PC-9 (cell line): ENCODE measurements at places on chromosomes 1 and 21. TPM values are rescaled to one million over a fixed set of nuclear protein-coding genes. Genes with fewer than 3 reads are reported as not detected.

DNA sequence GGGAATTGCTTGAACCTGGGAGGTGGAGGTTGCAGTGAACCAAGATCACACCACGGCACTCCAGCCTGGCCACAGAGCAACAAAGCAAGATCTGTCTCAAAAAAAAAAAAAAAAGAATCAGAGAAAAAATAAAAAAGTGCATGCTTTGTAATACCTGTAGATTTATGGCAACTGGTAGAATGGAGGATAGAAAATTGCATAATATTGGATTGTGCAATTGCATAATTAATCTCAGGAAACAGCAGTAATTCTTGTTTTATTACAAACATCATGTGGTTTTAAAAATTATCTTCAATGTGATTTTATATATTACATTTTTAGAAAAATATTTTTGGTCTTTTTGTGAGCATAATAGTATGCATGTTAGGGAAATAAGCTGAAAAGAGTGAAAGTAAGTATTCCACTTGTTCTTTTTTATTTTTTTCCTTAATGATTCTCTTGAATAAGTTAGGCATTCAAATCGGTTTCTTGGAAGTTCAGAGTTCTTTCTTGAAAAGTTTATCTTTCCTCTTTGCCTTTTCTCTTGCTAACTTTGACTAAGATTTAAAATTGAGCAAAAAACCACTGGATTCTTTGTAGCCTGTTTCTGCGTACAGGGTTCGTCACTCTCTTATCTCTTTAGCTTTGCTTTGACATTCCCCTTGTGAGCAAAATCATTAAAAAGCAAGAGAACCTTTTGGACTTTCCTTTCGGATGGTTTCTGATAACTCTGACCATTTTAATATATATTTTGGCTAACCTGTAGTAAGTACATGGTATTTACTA, 127.5 kb upstream of the ADAMTS5 start:
- no peaks in the 10 kb centered on the region for H3K4me1 ChIP-seq
- no peaks in the 10 kb centered on the region for H3K27me3 ChIP-seq
- H3K27ac ChIP-seq: no peak overlapping the region

DNA sequence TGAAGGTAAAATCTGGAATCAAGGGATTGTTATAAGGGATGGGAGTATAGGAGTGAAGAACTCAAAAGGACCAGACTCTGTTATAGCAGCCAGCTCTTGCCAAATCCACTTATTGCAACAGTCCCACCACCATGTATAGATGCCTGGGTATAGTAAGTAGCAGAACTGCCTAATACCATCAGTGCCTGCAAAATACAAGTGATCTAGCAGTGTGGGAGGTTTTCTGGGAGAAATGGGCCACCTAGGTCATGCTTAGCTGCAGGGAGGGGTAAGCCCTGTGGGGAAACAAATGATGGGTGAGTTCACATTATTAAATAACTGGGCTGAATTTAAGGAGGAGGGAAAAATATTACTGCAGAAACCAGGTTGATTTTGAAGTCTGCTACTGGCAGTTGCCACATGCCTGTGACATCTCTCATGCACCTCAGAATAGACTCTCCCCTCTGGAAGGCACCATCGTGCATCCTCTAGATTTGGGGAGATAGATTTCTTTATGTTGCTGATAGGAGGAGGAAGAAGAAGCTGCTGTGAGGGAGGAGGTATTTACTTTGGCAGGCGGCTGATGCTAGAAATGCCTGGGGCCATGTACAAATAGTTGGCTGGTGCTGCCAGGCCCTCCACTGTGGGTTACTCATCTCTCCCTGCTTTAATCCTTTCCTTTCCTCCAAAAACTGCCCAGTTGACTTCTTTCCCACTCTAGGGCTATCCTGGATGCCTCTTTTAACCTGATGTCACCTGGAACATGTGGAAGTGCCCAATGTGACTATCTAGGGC, 27.5 kb downstream of the HLX start:
- H3K4me3 ChIP-seq: no peak overlapping the region
- DNase-seq: peak; percentile 57
- no peaks in the 10 kb centered on the region for H3K36me3 ChIP-seq
- H3K27ac ChIP-seq: no peak overlapping the region

DNA sequence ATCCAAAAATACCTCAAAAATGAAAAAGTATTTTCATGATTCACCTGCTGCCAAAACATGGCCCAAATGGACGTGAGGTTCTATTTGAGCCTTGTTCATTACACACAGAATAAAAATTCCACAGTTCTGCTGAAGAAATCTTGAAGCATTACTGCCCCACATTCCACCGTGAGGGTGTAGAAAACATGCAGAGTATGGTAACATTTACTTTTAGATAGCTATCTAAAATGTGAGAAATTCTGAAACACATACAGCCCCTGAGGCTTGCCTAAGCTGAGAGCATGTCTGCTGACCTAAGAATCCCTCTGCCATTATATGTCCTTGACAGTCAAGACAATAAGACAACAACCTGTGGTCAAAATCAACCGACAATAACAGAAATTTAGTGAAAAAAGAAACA, 186.5 kb downstream of the DSCAM start:
- no peaks in the 10 kb centered on the region for H3K27me3 ChIP-seq
- no peaks in the 10 kb centered on the region for H3K4me1 ChIP-seq
- H3K36me3 ChIP-seq: no peaks in the 10 kb centered on the region
- DNase-seq: no peak
- H3K27ac ChIP-seq: no peak overlapping the region
- H3K4me3 ChIP-seq: no peak overlapping the region

DNA sequence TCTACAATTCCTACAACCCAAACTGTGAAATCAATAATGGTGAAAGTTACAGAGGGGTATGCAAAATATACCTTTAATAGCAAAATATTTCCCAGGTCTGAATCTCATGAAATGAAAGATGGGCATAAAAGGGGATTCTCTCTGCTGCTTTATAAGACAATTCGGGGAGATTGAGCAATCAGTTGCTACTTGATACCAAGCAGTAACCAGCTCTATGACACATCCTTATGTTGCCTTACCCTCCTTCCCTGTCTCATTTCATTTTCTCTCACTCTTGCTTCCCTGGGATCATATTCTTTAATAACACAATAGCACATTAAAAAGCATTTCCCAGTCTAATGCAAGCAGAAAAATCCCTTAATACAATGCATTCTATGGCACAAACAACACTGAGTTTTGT, 29.0 kb downstream of the ZSWIM5 start:
- H3K36me3 ChIP-seq: 0 out of 2 replicates have a peak, but pooled peaks cover 3% of the 10 kb centered on the region
- no peak for DNase-seq
- H3K27ac ChIP-seq: no peak overlapping the region
- no peaks in the 10 kb centered on the region for H3K27me3 ChIP-seq
- no peak overlapping the region for H3K4me3 ChIP-seq

GRCh38 chr1:233843525-233844204, 60.8 kb upstream of the SLC35F3 start:
- H3K4me3 ChIP-seq: no peak overlapping the region
- no peaks in the 10 kb centered on the region for H3K36me3 ChIP-seq
- no peaks in the 10 kb centered on the region for H3K4me1 ChIP-seq
- no peak overlapping the region for H3K27ac ChIP-seq

- DNase-seq: no peak
- H3K4me1 ChIP-seq: peaks cover 99% of the 10 kb centered on the region
- no peaks in the 10 kb centered on the region for H3K27me3 ChIP-seq
These were observed 9.6 kb downstream of the TAGLN2 start for GRCh38 chr1:159915571-159916241.

GRCh38 chr1:119686661-119687060, 25.1 kb upstream of the PHGDH start:
- H3K27me3 ChIP-seq: no peaks in the 10 kb centered on the region
- peak overlapping the region; percentile 82 for H3K27ac ChIP-seq
- peak; percentile 99 for DNase-seq
- H3K36me3 ChIP-seq: no peaks in the 10 kb centered on the region
- H3K4me3 ChIP-seq: peak overlapping the region; percentile 17; the same call in 1 of the 2 replicates
- peaks cover 47% of the 10 kb centered on the region for H3K4me1 ChIP-seq

Gene NUF2
- 21.6 and 33.3 TPM in 2 replicates for total RNA-seq

GRCh38 chr1:51661081-51661518, 44.2 kb downstream of the OSBPL9 start:
- H3K4me3 ChIP-seq: peak overlapping the region; percentile 19; the same call in 1 of the 2 replicates
- no peaks in the 10 kb centered on the region for H3K27me3 ChIP-seq
- H3K4me1 ChIP-seq: peaks cover 32% of the 10 kb centered on the region
- peak; percentile 27 for DNase-seq
- 0 out of 2 replicates have a peak, but pooled peaks cover 15% of the 10 kb centered on the region for H3K36me3 ChIP-seq
- peak overlapping the region; percentile 57 for H3K27ac ChIP-seq

Gene SAMSN1
- 0.41 TPM in 1 of 2 replicates, not detected in the other for total RNA-seq

GRCh38 chr1:100076744-100077143, 56.0 kb downstream of the SASS6 start:
- DNase-seq: no peak
- H3K27ac ChIP-seq: no peak overlapping the region
- no peak overlapping the region for H3K4me3 ChIP-seq
- H3K36me3 ChIP-seq: peaks cover 47% of the 10 kb centered on the region

Gene DDX20
- 8.4 and 8.9 TPM in 2 replicates for total RNA-seq

GRCh38 chr1:157829210-157829609, 9.3 kb upstream of the FCRL1 start:
- H3K4me3 ChIP-seq: no peak overlapping the region
- peaks cover 14% of the 10 kb centered on the region for H3K27me3 ChIP-seq
- H3K4me1 ChIP-seq: no peaks in the 10 kb centered on the region
- no peaks in the 10 kb centered on the region for H3K36me3 ChIP-seq
- no peak overlapping the region for H3K27ac ChIP-seq

Gene CELA3B
- not detected in 2 replicates for total RNA-seq

Gene AMY1C
- total RNA-seq: not detected in 2 replicates

DNA sequence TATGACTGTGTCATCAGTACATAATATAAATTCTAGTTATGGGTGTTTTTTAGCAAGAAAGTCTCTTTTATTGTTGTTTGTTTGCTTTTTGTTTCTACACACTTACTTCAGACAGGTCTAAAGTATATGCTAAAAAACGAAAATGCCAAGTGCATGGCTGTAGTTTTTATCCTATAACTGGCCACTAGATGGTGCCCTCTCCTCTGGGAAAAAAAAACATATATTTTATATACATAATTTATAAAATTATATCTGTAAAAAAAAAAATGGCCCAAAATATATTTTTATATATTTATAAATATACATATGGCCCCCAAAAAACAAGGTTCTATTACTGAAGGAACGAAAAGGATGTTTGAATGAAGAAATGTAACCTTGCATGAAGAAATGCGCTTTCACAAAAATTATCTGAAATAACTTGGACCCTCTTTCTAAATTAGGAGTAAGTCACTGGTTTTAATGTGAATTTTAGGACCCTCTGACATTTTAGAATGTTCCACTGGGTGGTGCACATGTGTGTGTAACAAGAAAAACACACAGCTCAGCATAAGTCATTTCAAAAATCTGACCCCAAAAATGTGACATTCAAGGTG, 93.5 kb downstream of the TTLL7 start:
- H3K36me3 ChIP-seq: no peaks in the 10 kb centered on the region
- no peak for DNase-seq
- peaks cover 17% of the 10 kb centered on the region for H3K4me1 ChIP-seq
- no peak overlapping the region for H3K27ac ChIP-seq
- no peaks in the 10 kb centered on the region for H3K27me3 ChIP-seq

DNA sequence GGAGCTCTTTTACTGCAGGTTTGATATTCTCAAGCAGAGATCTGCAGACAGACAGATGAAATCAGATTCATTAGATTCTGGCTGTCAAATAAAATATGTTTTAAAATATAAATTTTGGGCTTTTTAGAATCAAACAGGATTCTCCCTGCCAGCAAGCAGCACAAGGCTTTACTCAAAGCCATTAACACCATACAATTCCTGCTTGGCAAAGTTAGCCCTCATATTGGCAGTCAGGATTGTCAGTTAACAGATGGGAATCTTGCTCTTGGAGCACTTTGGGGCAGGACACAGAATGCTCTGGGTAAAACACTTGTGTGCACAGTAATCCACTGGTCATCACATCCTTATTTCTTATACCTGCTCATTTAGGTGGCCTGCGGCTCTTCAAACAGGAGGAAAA, 560.6 kb upstream of the BEND5 start:
- H3K4me3 ChIP-seq: no peak overlapping the region
- no peak overlapping the region for H3K27ac ChIP-seq
- no peaks in the 10 kb centered on the region for H3K27me3 ChIP-seq
- peaks cover 8% of the 10 kb centered on the region; the same call in 1 of the 2 replicates for H3K4me1 ChIP-seq
- DNase-seq: no peak
- no peaks in the 10 kb centered on the region for H3K36me3 ChIP-seq

DNA sequence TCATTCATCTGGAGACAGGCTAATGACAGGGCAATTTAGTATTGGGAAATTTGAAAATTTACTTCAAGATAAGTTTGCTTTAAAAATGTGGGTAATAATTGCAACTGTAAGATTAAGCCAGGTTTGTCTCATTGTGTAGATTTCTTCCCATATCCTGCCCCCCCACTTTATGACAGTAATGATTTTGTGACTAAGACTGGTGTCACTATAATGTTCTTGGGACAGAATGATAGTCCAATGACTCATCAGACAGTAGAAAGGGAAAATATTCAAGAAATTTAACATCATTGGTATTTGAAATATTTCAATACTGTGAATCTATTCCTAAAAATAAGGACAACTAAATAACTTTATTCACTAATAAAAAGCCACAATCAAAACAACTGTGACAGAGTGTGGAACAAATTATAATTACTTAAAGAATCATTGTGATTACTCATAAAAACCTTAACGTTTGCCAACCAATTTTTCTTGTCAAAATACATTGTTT, 36.7 kb downstream of the FH start:
- peaks cover 22% of the 10 kb centered on the region for H3K4me1 ChIP-seq
- H3K27me3 ChIP-seq: no peaks in the 10 kb centered on the region
- H3K36me3 ChIP-seq: no peaks in the 10 kb centered on the region
- DNase-seq: peak; percentile 80

DNA sequence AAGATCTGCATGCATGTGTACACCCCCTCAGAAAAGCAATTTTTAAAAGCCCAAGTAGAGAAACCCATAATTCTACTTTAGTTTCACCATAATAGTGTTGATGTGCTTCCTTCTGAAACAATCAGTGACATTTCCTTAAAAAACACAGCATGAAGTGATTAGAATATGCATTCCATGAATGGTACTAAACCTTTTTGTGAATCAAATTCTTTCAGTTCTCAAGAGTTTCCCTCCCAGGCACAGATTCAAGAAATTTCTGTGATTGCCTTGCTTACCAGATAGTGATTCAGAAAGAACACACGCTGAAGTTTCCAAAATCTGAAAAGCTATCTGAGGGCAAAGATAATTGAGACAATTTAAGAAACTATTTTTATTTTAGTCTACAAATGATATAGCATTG, 136.4 kb upstream of the ADGRL2 start:
- H3K36me3 ChIP-seq: no peaks in the 10 kb centered on the region
- no peaks in the 10 kb centered on the region for H3K27me3 ChIP-seq
- no peak overlapping the region for H3K27ac ChIP-seq
- DNase-seq: no peak
- H3K4me1 ChIP-seq: peaks cover 22% of the 10 kb centered on the region

DNA sequence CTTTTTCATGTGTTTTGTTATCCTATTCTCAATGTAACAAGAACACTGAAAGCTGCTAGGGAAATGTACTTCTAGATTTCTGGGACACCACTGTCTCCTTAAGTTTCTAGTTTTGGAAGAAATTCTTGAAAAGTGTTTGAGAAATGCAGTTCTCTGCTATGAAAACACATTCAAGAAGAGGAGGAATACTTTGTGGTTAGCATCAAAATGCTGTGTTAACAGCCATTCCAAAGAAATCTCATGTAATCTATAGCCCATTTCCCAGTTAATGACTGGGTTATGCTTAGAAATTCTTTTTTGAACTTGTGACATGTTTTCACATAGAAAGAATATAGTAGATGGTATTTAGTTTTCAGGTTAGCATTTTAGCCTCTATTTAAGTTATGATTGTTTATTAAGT, 6.0 kb downstream of the RAVER2 start:
- DNase-seq: no peak
- H3K4me1 ChIP-seq: 0 out of 2 replicates have a peak, but pooled peaks cover 8% of the 10 kb centered on the region
- no peaks in the 10 kb centered on the region for H3K27me3 ChIP-seq
- no peaks in the 10 kb centered on the region for H3K36me3 ChIP-seq
